A172 (cell line): ENCODE measurements at places on chromosomes 5 and 9.

- no peak for DNase-seq
Observed at GRCh38 chr9:11902610-11903009, 790.6 kb upstream of the TYRP1 start.

DNA sequence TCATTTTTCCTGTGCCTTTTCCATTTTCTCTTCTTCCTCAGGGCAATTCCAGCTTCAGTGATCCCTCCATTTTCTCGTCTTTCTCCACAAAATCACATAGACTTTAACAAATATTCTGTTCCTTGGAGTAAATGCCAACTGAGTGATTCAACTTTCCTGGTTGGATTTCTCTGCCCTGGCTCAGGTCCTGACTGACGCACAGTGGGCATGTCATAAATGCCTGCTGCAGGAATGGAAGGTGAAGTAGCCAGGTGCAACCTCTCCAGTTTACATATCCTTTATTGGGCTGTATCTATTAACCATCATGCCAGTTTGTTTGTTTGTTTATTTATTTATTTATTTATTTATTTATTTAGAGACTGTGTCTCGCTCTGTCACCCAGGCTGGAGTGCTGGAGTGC is 95.1 kb downstream of the MEF2C start:
- DNase-seq = peak; percentile 36

DNA sequence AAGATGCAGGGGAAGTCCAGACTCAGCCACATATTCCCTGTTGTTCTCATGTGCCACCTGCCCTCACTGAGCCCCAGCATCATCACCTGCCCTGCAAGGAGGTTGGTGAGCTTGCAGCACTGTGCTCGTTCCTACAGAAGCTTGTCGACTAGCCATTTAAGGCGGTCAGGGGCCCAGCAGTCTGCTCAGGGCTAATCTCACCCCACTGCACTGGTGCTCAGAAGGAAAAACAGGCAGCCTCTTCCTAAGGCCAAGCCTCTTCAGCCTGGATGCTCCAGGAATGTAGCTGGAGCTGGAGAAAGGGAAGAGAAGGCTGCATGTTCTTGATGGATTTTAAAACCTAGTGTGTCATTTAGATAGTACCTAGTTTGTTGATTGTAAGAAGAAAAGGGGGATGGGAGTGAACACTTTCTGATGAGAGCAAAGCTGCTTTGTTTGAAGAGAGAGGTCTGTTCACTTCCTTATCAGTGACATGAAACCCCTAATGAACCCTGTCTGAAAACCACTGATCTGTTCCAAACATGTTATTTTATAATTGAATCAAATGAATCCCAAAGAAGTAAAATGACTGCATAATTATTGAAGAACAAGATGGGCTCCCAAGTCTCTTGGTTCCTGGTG is 10.6 kb upstream of the ASPN start:
- DNase-seq = no peak

GRCh38 chr9:77063645-77064285 is 44.3 kb downstream of the FOXB2 start:
- peak; percentile 94 for DNase-seq

DNA sequence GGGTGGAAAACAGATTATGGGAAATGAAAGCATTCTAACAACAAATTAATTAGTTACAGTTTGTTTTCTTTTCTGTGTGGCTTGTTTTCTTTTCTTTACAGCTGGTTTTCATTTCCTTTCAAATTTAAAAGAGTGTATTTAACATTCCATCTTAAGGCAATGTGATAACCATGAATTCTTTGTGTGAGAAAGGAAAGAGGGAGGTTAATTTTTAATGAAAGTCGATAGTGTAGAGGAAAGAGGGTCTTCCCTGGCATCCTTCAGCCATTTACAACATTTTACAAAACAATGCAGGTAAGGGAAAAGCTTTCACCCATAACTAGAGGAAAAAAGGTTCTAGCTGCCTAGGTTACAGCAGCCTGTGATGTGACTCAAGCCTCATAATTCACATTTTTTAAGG is 43.9 kb upstream of the IL33 start:
- no peak for DNase-seq
